ENCODE measurements at places on chromosomes 1 and 21.

GRCh38 chr1:112524251-112524650, 15.5 kb downstream of the WNT2B start:
- no peak for DNase-seq

GRCh38 chr1:29396438-29397255, 160.3 kb downstream of the PTPRU start:
- no peak for DNase-seq

GRCh38 chr1:188904201-188904600, 1573.5 kb downstream of the BRINP3 start:
- no peak for DNase-seq

GRCh38 chr1:145871994-145872924, 13.4 kb upstream of the PIAS3 start:
- peak; percentile 37 for DNase-seq

DNA sequence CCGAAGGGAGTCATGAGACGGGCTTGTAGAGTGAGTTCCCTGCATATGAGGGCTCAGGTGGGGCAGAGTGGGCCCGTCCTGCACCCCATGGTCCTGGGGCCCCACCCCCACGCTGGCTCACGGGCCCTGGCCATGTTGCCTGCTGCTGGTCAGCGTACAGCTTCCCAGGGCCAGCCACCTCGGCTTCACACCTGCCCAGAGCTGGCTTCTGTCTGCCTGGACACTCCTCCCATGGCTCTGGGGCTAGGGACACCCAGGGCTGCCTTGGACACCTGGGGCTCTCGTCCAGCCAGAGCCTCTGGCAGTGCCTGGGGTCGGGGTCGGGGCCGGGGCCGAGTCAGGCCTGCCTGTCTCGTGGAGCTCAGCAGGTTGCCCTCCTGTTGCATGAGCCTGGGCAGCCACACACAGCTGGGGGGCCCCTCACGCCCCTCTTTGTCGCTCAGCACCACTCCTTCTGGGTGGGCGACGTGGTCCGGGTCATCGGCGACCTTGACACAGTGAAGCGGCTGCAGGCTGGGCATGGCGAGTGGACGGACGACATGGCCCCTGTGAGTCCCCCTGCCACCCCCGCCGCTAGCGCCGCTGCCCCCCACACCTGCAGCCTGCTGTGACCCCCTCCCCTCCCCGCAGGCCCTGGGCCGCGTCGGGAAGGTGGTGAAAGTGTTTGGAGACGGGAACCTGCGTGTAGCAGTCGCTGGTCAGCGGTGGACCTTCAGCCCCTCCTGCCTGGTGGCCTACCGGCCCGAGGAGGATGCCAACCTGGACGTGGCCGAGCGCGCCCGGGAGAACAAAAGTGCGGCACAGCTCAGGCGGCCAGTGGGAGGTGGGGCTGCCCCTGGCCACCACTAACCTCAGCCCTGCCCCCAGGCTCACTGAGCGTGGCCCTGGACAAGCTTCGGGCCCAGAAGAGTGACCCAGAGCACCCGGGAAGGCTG, 5.5 kb upstream of the MMP23B start:
- peak; percentile 61 for DNase-seq

GRCh38 chr21:31576428-31576827, 83.1 kb upstream of the SOD1 start:
- DNase-seq = no peak

DNA sequence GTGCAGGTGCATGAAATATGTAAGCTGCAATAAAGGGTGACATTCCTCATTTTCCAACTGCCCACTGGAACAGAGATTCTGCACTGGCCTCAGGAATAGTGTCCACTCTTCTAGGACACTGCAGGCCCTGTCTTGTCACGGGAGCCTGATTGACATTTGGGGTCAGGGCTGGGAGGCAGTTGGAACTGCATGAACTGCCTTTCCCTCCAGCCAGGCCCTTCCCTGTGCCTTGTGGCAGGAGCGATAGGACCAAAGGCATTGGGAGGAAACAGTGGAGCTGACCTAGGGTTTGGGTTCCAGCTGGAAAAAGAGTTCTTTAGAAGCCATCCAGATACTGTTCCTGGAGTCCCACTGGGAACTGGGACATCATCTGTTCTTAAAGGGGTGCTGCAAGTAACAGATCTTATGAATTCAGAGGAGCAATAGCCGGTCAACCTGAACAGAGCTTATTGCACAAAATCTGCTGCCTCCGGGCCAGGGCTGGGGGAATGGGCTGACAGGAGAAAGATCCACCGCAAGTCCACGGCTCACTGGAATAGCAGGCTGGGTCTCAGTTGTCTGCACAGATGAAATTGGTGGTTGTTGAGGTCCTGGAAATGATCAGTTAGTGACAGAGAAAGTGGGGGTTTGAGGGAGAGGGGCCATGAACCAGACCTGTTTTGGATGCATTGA, 451.7 kb downstream of the CAMTA1 start:
- DNase-seq = no peak

Measured in posterior cingulate gyrus (tissue), 11 donors.